ENCODE measurements at places on chromosomes 16 and 17.

- no peak for DNase-seq
These were observed 50.3 kb downstream of the KSR1 start for GRCh38 chr17:27506348-27507218.

DNA sequence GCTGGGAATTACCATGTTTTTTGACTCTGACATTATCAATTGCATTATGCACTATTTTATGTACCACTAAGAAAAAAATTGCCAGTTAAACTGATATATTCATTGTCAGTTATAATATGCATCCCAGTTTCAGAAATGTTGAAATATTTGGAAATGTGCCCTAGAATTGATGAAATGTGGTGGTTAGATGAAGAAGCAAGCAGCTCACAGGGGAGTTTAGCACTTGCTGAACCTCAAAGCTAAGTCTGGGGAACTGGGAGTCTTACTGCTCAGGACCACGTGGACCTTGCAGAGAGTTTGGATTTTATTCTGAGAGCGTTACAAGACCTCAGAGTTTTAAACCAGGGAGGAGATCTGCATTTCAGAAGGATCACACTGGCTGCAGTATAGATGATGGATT, 67.9 kb downstream of the TNRC6C start:
- DNase-seq = peak; percentile 23

DNA sequence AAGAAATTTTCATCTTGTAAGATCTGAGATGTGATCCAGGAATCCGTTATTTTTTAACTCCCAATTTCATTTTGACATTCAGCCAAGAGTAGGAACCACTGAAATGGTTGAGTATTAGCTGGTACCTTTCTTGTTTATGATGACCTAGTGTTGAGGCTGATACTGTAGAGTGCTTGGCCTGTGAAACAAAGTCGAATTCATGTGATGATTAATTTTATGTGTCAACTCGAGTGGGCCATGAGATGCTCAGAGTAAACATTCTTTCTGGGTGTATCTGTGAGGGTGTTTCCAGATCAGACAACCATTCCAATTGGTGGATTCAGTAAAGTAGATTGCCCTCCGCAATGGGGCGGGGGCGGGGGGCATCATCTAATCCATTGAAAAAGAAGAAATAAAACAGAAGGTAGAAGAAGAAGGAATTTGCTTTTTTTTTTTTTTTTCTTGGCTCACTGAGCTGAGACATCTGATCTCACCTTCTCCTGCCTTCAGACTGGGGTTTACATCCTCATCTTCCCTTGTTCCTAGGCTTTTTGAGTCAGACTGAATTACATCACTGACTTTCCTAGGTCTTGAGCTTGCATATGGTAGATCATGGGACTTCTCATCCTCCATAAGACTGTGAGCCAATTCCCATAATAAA, 264.6 kb upstream of the KCNJ16 start:
- DNase-seq = peak; percentile 37

GRCh38 chr17:14845591-14846281, 419.4 kb downstream of the PMP22 start:
- DNase-seq = peak; percentile 70

DNA sequence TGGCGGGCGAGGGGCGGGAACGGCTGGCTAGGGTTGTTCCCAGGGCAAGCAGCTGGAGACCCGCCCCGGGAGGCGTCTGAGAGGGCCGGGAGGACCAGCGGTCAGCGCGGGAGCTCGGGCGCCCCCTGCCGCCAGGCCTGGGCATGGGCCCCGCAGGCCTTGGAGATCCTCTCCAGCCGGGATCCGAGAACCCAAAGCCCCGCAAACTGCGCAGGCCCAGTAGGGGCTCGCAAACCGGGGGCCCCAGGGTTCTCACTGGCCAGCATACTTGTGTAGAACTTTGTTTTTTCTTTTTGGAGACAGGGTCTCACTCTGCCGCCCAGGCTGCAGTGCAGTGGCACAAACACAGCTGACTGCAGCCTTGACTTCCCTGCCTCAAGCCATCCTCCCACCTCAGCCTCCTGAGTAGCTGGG, 20.8 kb upstream of the ZNF423 start:
- no peak for DNase-seq

GRCh38 chr16:8665529-8665928, 8.9 kb upstream of the ABAT start:
- DNase-seq = no peak

DNA sequence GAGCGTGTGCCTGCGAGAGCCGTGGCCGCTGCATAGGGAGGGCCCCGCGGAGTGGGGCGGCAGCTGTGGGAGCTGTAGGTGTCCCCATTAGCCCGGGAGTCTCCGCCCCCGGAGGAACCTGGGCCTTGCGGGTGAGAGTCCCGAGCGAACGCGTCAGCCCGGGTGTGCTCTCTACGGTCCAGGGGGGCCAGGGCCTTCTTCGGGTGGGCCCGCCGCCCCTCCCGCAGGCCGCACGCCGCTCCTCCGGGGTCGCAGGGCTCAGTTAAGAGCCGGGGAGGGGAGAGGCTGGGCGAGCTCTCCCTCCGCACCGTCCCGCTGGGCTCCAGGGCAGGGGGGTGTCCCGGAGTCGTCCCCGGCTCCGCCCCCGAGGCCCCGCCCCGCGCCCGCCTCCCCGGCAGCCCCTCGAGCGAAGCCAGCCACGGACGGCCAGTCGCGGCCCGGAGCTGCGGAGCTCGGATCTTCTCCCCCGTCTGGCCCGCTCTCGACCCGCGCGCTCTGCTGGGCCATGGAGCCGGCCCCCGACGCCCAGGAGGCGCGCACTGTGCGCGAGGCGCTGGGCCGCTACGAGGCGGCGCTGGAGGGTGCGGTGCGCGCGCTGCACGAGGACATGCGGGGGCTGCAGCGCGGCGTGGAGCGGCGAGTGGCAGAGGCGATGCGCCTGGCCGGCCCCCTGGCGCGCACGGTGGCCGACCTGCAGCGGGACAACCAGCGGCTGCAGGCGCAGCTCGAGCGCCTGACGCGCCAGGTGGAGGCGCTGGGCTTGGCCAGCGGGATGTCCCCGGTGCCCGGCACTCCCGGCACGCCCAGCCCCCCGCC, at the start of gene SMTNL2:
Gene SMTNL2, plus strand, starts transcription at position 429 of the 816 bp plus-strand sequence. Its CDS starts 77 bp downstream, at position 506.
- no peak for DNase-seq

GRCh38 chr16:50702725-50703124, 9.3 kb downstream of the NOD2 start:
- no peak for DNase-seq

GRCh38 chr16:68760671-68761275, 23.7 kb downstream of the CDH1 start:
- DNase-seq = peak; percentile 42

DNA sequence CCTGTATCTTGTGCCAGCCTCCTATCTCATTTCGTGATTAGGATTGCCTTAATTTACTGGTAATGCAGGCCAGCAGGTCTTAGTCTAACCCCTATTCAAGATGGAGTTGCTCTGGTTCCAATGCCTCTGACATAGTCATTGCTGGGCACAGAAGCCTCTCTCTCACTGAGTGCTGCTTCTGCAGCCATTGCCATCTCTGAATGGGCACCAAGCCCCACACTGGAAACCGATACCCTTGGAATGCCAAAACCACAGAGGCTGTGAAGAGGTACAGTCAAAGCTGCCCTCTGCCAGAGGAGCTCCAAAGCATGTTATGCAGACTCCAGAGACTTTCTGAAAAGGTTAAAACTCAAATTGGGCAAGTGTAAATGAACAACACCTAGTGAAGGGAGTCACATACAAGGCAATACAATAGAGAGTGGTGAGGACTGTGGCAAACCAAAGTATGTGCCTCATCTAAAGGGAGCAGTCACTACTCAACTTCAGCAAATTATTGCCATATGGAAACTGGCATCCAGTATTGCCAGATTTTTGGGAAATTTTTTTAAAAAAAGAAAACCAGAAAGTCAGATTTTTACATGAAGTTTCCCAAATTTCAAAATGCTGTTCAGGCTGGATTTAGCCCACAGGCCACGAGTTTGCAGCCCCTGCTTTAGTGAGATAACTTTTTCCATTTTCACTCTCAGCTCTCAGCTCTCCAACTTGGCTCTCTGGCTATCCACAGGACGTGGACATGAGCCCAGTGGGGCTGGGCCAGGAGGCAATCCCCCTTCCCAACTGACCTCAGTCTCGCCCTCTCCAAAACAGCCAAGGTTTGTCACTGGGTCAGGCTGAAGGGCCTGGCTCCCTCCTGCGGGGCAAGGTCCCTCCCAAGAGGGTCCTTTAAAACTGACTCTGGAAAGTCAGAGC, 2.1 kb upstream of the MMP2 start:
- no peak for DNase-seq

DNA sequence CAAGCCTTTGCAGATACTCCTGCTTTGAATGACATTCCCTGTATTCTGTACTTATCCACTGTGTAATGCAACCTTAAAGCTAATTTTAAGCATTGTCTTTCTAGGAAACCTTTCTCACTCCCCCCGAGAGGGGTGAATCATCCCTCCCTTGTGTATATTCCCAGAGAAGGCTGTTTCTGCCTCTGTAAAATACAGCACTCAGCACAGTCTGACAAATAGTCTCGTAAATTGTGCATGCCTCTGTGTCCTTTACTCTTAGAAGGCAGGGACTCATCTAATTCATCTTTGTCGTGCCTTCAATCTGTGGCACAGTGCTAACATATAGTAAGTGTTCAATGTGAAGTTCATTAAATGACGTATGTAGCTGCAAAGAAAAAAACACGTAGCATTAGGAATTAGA, 200.7 kb downstream of the CA10 start:
- DNase-seq = no peak

DNA sequence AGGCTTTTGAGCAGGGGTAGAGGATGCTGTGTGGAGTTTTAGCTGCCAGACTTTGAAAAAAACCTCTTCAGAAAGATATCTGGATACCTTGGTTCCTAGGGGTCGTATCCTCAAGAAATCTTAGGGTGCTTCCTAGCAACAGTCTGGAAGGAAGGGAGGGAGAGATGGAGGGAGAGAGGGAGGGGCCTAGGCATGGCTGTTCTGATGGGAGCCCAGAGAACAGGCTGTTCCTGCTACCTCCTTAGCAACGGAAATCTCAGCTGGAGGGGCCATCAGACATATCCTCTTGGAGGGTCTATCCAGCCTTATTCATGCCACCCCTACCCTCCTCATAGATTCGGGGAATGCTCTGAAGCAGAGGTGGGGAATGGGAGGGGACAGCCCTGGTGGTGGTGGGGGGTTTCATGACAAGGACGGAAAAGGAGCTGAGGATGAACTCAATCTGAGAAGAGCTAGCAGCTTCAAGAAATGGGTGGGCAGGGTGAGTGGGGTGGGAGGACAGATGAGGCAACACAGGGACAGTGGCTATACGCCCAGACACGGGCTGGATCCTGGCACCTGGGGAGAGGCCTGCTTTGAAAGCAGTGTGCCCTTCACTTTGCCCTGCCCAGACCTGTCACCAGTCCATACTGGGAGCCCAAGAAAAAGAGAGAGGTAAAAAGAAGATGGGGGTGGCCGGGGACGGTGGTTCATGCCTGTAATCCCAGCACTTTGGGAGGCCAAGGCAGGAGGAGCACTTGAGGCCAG, 2.9 kb upstream of the THRA start:
- DNase-seq = no peak

GRCh38 chr17:74089869-74090464, 113.5 kb upstream of the RPL38 start:
- DNase-seq = peak; percentile 31

DNA sequence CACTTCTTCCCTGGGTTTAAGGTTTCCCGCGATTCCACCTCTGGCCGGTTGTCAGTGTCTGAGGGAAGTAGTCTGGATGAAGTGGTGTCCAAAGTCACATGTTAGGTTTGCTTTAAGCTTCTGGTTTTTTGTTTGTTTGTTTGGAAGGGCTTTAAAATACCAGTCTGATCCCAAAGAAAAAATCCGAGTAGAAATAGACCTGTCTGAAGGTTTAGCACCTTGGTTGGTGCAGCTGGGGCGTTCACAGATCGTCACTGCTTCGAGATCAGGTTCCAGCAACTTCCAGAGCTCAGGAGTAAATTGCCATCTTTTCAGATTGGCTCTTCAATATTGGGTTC, 567 bp downstream of the TMEM97 start:
- no peak for DNase-seq

- no peak for DNase-seq
These were observed 20.4 kb downstream of the BEAN1 start for GRCh38 chr16:66447491-66447890.

DNA sequence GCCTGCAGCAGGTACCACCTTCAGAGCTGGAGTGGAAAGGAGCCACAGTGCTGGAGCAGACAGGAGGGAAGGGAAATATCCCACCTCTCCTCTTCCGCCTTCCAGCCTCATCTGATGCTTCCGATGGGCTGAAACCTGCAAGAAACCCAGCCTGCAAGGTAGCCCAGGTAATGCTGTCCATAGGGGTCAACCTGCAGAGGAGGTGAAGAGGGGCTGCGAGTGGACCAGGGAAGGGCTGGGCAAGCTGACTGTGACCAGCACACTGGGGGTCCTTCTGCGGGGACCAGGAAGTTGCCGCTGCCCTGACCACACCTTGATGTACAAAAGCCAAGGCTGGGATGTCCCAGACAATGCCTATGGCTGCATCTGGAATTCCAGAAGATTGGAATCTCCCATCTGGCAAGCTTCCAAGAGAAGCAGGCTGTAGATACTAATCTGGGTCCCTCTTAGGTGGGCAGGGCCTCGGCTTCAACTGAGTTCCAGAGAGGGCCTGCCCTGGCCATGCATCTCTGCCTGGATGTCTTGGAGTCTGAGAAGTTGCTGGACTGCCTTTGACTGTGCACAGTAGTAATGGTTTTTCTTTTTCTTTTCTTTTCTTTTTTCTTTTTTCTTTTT, 5.8 kb downstream of the FOXL1 start:
- no peak for DNase-seq

DNA sequence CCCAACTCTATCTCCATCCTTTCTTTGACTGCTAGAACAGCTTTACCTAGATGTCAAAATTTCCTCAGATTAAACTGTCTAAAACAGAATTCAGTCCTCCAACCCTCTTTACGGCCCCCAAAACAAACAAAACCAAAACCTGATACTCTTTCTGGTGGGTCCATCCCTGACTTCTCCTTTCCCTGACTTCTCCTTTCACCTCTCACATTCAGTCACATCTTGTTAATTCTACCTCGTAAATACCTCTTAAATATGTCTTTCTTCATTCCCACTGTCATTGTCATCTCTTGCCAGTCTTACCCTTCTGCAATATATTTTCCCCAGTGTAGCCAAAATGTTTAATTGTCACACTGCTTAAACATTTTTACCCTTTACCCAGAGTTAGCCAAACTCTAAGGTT, 4.6 kb downstream of the PPM1E start:
- DNase-seq = no peak

DNA sequence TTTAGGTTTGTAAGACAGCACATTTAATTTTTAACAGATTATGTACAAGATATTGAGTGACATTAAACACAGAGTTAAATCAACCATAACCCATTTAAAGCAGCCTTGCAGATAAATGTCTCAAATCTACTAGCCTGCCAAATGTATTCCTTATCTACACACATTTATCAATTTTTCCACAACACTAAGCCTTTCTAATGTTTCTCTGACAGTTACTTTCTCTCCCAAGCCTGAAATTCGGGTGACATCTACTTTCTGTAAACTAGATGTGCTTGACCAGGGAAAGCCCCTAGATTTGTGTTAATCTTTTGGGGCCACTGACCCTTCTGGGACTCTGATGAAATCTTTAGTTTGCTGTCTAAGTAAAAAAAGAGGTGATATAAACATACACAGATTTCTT, 69.0 kb downstream of the CDH13 start:
- DNase-seq = peak; percentile 56

GRCh38 chr16:82638095-82638798, 11.5 kb downstream of the CDH13 start:
- DNase-seq = peak; percentile 90

Data from iris pigment epithelial cell (primary cell).